ENCODE measurements at places on chromosomes 5 and 9.

DNA sequence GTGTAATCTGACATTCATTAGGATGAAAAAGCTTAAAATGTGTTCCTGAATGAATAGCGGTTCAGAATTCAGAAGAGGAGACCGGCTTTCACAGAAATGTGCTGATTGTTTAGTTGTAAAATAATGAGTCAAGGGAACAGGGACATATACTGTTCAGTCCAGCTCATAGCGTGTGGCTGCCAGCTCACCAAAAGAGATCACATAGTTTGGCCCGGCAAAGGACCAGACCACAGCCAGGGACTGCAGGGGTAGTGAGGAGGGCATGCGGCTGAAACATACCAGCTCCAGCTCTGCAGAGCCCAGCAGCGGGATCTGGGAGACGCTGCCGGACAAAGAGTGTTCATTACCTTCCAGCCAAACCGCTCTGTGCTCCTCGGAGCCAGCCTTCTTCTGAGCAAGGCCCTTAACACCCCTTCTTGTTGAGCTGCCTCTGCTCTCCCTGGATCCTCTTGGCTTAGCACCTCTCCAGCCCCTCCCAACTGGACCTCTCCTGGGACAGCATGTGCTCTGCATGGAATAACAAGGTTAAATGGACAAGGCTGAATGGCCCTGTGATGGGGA is 116.8 kb upstream of the CNTLN start:
- no peak for DNase-seq

DNA sequence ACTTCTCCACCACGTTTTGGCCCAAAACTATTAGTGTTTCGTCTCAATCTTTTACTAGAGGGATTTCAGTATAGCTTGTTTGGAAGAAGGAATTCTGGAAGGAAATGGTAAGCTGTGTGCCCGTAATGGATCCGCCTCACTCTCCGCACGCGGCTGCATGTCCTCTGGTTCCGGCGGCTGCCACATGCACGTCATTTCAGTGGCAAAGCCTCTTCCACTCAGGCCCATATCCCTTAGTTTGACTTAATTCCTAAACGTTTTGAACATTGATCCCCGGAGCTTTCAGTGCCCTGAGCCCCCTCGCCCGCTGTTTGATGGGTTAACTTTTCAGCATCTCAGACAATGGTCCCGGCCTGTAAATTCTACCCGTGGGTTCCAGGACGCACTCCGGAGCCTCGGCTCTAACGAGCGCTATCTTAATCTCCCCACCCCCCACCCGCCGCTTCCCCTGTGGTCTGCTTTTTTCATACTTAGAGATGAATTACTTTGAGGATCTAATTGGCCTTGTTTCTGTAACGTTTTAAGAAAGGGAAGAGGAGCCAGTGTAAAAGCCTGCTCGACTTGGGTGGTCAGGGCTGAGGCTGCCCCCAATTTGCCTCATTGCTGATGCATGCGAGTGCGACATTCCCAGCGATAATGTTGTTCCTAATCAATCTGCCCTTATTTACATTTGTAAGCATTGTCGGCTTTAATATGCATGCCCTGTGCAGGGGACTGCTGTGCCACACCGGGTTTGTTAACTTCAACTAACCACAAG is 4.6 kb downstream of the PTCH1 start:
- no peak for DNase-seq

DNA sequence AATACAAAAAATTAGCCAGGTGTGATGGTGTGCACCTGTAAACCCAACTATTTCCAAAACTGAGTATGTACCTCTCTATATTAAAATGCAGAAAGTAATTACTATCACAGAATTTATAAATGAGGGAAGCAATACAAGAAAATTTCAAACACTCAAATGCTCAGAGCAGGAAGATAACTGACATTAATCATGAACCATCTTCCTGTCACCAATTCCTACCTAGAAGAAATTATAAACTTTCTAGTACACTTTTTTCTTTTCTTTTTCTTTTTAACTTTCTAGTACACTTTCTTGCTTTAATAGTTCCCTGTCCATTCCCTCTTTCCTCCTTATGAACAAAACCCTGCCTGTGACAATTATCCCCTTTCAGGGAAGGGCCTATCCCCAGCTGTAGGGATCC is 106.8 kb downstream of the MED27 start:
- DNase-seq: no peak

DNA sequence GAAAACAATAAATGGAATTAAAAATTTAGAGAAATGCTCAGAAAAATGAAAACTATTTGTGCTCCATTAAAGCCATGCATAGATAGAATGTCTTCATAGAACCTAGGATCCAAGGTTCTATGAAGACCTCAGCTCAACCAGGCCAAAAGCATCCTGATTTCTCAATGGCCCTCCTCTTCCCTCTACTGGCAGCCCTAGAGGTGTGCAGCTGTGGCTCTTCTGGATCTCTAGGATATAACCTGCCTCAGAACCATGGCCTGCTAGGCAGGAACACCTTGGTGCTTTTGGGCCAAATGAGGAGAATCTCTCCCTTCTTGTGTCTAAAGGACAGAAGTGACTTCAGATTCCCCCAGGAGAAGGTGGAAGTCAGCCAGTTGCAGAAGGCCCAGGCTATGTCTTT is 15.1 kb downstream of the IFNA1 start:
- peak; percentile 16 for DNase-seq

- DNase-seq: no peak
Measured at GRCh38 chr5:119292701-119293515, 62.9 kb upstream of the TNFAIP8 start.

- DNase-seq: no peak
Measured at GRCh38 chr5:42518595-42519221, 95.5 kb downstream of the GHR start.

- DNase-seq: no peak
Measured at GRCh38 chr5:76514713-76515112, 108.5 kb downstream of the F2RL2 start.

DNA sequence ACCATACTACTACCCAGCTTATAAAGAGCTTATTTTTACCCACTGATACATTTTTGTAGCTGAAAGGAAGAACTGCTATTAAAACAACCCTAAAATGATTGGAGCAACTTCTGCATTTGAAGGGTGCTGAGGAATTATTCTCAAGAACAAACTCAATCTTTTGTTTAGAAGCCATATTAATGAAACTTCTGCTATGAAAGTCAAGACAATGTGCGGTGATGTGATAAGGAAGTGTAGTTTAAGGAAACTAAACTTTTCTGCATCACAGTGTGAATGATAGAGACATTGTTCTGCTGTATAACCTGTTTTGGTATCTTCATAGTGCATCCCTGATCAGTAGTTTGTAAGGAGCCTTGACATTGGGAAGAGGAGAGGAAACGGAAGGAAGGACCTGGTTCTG is 408.5 kb downstream of the TMEM38B start:
- no peak for DNase-seq

- no peak for DNase-seq
Measured at GRCh38 chr9:122364783-122365150, 6.1 kb upstream of the PTGS1 start.

DNA sequence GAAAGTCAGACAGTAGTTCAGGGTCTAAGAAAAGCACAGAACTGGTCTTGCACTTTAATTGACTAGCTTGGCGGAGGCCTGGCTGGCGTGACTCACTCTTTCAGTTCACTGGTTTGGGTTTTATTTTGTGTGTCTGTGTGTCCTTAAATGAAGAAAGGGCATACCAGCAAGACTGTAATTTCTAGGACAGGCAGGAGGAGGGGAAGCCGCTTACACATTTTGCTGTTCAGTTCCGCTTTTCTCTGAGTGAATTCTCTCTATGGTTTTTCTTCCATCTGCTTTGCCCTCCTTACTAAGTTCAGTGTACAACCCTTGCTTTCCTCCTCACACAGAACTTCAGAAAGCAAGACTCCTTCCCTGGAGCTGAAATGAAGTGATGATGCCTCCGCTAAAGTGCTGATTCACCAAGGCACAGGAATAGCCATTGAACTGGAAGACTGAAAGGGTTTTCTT is 150.8 kb downstream of the MEF2C start:
- DNase-seq: peak; percentile 50

DNA sequence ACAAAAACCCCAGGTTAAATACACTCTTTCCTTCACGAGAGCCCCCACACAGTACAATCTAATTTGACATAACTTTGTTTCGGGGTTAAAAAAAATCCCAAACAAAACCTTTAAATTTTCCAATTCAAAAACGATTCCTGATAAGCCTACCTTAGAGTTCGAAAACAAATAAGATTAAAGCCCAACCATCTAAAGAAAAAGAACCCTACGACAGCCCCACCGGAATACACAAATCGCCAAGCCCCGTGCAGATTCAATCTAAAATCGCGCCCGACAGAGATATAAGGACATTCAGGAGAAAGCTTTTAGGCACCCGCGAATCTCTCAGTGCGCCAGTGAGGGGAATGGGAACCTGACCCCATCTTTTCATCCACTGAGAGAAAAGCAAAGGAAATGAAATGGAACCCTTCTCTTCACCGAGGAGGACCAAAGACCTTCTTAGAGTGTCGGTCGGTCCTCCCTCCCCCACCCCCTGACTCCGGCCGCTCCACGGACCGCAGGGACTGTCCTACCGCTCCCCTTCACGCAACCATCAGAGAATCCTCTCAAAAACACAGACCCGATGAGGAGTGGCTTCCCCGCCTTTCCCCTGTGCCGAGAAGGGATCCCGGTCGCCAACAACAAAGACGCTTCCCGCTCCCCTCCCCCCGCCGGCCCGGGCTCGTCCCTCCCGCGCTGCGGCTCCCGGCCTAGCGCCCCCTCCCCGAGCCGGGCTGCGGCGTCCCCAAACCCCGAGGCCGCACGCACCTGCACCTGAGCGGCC is 925 bp downstream of the ABHD17B start:
- peak; percentile 45 for DNase-seq

DNA sequence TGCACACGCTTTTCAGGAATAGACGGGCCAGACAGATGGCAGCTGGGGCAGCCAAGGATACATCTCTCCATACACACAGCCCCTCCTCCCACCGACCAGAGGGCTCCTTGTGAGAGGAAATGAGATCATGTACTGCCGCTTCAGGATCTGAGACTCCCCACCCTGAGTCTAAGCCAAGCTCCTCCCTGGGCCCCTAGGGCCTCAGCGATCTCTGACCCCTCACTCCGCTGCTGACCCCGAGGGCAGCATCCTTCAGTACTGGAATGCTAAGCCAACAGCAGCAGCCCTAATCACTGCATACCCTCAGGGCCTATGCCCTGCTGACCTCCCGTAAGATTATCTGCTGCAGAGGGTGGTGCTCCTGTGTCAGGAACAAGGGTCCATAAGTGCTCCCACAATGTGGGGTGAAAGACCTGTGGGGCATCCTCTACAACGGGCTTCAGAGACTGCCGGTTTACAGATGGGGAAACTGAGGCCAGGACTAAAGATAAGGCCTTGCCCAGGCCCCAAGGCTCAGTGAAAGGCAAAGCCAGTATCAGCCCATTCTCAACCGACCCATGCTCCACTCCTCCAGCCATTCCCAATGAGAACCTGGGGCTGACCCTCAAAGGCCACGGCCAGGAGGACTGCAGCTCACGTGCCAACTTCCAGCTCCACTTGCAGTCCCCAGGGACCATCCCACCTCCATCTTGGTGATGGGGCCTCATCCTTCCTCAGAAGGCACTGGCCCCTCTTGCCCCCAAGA is 37.5 kb downstream of the BICD2 start:
- no peak for DNase-seq

GRCh38 chr5:32733590-32734340 is 22.6 kb downstream of the NPR3 start:
- no peak for DNase-seq

DNA sequence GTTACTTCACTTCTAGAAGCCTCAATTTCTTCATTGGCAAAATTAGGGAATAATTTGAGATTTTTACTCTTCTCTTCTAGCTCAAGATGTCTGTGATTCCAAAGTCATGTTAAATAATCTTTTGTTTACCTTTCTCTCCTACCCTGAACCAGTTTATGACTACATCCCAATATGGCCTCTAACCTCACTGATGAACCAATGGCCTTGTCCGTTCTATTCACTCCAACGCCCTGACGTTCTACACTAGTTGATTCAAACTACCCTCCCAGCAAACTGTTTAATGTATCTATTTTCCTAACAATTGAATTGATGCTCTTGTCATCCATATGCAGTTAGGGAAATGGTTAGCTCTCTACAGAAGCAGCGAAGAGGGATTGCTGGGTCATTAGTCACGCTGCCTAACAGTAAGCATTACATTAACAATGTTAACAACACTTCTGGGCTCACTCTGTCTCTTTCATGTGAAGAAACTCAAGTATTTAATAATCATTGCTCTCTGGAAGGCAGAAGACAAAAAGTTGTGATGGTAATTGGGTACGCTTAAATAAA is 38.0 kb downstream of the RAPGEF1 start:
- DNase-seq: no peak

DNA sequence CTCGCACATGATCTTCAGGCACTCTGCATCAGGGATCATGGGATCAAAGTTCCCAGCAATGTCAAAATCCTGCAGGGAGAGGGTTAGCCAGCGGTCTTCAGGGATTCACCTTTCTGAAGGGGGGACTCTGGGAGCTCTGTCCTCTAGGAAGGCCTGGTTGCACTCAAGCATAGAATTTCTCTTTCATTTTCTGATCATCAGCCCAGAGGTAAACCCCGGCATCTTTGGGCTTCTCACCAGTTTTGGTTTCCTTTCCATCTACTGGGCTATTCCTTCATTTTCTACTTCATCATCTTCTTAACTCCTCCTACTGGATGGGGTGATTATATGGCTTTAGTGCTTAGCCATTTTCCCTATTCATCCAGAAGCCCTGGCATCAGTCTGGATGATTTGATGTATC is 4.6 kb upstream of the DND1 start:
- DNase-seq: no peak

GRCh38 chr5:38207343-38207742 is 51.0 kb upstream of the EGFLAM start:
- no peak for DNase-seq

GRCh38 chr5:177189965-177190364 is 56.4 kb downstream of the NSD1 start:
- DNase-seq: no peak

DNA sequence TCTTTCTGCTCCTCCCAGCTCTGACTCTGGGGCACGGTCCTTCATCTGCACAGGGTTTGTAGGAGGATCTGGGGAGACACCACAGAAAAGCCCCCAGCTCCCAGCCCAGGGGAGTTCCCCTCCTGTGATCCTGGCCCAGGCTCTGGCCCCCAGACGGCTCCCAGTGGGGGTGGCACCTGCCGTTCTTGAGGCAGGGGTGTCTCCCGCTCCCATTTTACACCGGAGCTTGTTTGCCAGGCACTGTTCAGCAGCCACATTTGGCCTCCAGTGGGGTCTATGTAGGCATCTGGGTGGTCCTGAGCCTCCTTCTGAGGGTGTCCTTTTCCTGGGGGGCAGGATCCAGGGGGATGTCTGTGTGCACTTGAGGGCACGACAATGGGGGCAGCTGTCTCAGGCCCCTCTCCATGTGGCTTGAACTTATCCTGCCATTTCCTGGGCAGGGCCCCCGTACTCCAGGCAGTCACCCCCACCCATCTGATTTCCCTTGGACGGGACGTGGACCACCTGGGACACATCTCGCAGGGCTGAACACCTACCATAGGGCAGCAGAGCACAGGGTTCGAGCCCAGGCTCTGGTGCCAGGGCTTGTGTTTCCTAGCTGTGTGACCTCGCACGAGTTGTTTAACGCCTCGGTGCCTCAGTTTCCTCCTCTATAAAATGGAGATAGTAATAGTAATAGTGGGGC is 275.0 kb upstream of the MVB12B start:
- DNase-seq: no peak

- DNase-seq: no peak
Measured at GRCh38 chr5:74112372-74113195, 486.6 kb downstream of the ARHGEF28 start.

- DNase-seq: no peak
Measured at GRCh38 chr5:40436535-40437237, 243.0 kb upstream of the PTGER4 start.
